Astrocyte of the hippocampus (primary cell): ENCODE measurements at places on chromosomes 2 and 18.

DNA sequence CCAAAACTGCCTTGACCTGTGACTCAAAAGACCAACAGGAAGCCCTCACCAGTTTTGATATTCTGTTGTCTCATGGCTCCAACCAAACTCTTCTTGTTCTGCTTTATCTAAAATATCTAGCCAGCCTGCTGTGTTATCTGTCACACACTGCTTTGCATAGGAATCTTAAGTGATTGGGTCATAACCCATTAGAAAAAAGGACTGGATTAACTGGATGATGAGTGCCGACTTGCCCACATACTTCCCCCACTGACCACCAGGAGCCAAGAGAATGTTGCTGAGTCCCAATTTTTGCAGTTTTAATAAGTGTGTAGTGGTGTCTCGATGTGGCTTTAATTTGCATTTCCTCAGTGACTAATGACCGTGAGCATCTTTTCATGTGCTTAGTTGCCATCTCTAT lies 6.5 kb downstream of the MOGAT1 start:
- no peak for DNase-seq

- no peak for DNase-seq
Measured at GRCh38 chr18:38619129-38619528, 1053.5 kb upstream of the CELF4 start.

DNA sequence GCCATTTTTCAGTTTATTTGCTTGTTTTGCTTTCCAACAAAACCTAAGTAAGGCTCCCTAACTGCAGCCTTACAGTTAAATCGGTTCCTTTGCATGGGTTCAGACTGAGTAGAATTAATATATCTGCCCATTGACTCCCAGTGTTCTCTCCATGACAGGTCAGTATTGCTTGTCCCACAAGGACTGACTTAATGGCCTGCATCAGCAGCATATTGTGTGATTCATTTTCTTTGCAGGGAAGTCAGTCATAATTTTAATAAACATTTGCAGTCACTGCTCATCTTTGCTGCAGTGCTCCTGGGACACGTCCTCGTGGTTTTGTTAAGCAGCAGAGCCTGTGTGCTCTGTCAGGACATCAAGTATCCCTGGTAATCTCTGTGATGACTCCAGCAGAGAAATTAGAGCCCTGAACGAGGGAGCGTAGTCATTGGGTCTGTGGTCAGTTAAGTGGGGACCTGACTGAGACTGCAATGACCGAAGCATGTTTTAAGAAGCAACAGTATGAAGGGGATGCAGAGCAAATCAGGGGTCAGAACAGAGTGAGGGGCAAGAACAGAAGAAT lies 93.3 kb downstream of the CDH20 start:
- DNase-seq: no peak

DNA sequence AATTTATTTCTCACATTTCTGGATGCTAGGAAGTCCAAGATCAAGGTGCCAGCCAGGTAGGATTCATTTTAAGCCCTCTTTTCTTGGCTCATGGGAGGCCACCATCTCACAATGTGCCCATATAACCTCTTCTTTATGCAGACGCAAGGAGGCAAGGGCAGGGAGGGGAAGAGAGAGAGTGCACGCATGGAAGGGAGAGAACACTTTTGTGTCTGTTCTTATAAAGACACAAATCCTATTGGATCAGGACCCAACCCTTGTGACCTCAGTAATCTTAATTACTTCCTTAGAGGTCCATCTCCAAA lies 32.5 kb downstream of the CMPK2 start:
- no peak for DNase-seq

DNA sequence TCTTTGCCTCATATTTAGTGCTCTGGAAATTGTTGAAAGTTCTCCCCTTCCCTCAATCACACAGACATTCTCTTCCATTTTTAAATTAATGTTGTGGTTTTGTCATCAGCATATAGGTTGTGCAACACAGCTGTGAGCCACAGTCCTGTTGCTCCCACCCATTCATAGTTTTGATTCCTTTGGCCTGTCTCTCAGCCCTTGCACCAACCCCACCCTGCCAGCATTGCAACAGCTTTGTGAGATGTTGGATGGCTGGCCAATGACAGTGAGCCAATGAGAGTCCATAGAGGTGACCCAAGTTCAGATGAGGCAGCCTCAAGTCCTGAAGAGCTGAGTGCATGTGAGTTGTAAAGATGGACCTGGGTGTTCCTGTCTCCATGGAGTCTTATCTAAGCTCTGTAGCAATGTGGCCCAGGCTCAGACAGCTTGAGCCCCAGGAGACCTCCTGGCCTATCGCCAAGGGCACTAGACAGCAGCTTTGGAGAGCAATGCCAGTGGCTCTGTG lies 775.5 kb downstream of the RNF144A start:
- DNase-seq: peak; percentile 7

DNA sequence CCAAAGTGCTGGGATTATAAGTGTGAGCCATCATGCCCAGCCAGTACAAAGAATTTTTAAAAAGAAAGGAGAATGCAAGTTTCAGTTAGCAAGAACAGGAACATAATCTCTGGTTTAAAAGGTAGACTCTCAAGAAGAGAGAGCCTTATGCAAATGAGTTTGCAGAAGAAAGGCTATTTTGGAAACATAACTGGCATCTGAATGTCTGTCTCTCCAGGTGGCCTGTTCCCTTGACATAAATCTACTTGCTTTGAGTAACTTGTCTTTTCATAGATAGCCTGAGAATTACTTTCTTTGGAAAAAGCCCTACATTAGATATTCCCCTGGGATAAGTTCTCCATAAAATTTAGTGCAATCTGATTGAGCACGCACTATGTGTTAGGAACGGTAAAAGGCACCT lies 109.6 kb downstream of the ICOS start:
- no peak for DNase-seq
